ENCODE measurements at places on chromosomes 5 and 9.
A peak's percentile ranks its signal among the peaks of the same experiment; 100 is the strongest.

- DNase-seq = peak; percentile 92
These were observed 129.6 kb downstream of the TLE1 start for GRCh38 chr9:81559709-81560108.

- DNase-seq = peak; percentile 60
These were observed 77.2 kb upstream of the NEK6 start for GRCh38 chr9:124180557-124180956.

GRCh38 chr9:124812441-124812876 lies 35.5 kb downstream of the OLFML2A start:
- peak; percentile 100 for DNase-seq

- DNase-seq = no peak
These were observed 483.7 kb downstream of the ELAVL2 start for GRCh38 chr9:23342291-23342690.

DNA sequence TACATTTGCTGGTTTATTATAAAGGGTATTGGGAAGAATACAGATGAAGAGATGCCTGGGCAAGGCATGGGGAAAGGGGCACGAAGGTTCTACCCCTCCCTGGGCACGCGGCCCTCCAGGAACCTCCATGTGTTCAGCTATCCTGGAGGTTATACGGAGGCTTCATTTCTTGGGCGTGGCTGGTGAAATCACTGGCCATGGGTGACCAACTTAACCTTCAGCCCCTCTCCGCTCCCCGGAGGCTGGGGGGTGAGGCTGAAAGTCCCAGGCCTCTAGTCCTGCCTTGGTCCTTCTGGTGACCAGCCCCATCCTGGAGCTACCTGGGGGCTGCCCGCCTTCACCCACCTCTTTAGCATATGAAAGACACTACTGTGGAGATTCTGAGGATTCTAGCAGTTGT lies 17.0 kb upstream of the RNF130 start:
- DNase-seq = no peak

GRCh38 chr5:61177070-61177469 lies 14.8 kb upstream of the SMIM15 start:
- DNase-seq = no peak

GRCh38 chr9:82903503-82903902 lies 159.4 kb downstream of the RASEF start:
- DNase-seq = peak; percentile 10

GRCh38 chr9:7656636-7657035 lies 142.9 kb downstream of the DMAC1 start:
- no peak for DNase-seq

GRCh38 chr9:127942216-127943010 lies 4.8 kb upstream of the DPM2 start:
- peak; percentile 77 for DNase-seq

DNA sequence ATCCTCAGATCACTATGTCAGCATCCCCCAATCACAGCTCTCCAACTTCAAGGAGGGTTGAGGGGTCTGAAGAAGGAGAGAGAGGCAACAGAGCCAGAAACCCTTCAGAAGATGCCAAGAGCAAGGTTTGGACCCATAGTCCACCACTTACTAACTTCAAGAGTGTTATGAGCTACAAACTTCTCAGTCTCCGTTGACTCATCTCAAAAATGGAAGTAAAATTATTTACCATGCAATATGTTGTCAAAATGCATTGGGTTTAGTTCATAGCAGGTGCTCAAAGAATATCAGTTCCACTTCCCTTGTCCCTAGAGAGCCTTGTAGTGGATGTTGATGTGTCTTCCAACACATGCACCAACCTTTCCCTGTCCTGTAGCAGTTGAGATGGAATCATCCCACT lies 116.0 kb downstream of the KCNIP1 start:
- DNase-seq = no peak

DNA sequence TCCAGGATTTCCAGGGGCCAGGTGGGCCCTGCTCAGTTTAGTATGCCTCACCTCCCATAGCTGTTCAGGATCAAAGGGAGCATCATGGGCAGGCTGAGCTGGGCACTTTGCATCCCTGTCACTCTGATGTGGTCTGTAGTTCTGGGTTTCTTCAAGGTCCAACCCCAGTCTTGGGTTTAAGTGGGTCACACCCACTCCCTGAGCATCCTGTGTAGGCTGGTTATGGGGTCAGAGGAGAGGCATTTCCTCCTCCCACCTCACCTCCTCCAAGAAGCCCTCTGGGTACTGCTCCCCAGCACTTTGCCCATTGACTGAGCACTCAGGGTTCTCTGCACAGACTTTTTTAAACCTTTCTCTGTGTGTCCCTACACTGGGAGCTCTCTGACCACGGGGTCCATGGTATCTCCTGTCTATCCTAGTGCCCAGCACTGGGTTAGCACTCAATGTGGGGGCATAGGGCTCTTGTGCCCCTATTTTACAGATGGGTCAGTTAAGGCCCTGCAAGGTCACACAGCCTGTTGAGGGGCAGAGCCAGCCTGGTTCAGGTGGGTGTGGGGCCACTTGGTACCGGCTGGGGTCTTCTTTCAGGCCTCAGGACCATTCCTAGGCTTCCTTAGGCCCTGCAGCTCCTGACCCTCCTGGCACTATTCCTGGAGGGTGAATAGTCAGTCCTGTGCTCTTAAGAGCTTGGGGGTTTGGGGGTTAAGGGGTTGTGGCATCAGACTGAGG lies 19.0 kb downstream of the CXXC5 start:
- peak; percentile 78 for DNase-seq

GRCh38 chr5:102971676-102972293 lies 148.2 kb downstream of the GIN1 start:
- no peak for DNase-seq

DNA sequence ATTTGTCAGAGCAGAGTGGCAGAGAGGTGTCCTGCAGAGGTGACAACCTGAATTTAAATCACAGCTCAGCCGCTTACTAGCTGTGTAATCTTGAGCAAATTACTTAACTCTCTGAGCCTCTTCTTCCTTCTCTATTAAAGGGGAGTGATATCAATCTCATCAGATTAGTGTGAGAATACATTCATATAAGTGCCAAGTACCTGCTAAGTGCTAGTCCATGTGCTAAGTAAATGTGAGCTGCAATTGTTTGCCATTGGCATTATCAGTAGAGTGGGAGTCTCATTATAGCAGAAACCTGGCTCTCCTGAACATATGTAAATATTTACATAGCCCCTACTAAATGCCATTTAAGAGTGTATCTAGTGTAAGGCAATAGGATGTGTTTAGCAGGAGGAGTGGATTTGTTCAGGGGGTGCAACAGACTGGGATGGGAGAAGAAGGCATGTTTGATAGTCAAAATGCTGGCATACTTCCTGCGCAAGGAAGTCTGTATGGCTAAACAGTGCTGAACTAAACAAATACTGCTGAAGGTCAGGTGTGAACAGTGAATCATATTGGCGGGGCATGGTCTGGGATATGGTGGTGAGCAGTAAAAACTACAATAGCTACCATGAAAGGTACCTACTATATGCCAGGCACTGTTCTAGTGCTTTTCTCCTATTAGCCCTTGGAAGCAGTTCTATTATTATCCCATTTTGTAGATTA lies 74.5 kb downstream of the F2RL2 start:
- DNase-seq = no peak

- DNase-seq = no peak
These were observed 173.3 kb downstream of the FGF18 start for GRCh38 chr5:171592736-171593135.

DNA sequence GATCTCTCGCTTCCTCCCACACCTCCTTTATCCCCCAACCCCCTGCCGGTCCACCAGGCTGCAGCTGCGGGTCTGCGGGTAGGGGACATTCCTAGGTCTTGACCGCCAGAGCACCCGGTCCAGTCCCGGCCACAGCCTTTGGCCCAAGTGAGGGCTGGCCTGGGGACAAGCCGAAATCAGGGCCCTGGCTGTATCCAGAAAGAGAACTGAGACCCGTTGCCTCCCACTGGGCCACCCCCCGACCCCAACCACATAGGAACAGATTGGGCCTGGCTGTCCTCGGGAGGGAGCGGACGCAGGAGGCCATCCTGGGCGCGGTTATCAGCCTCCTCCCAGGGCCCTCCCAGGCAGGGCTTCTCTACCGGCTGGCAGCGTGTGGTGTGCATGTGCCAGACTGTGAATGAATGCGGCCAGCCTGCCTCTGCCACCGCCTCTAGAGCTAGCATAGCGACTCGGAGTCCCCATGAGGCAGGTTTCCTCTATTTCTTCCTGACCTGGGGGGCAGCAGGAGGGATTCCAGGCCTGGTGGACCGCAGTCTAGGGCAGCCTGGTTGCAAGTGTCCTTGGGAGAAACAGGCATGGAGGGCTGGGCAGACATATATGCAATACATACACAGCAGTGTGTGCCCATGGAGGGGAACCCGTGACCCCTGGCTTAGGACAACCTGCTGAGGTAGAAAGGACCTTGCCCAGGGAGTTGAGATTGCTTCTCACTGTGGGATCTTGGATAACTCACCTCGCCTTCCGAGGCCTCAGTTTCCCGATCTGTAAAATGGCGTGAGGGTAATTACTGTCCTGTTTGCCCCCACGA lies 1.2 kb downstream of the N4BP3 start:
- DNase-seq = peak; percentile 71

- no peak for DNase-seq
These were observed 161.4 kb downstream of the PAX5 start for GRCh38 chr9:36872641-36873040.

DNA sequence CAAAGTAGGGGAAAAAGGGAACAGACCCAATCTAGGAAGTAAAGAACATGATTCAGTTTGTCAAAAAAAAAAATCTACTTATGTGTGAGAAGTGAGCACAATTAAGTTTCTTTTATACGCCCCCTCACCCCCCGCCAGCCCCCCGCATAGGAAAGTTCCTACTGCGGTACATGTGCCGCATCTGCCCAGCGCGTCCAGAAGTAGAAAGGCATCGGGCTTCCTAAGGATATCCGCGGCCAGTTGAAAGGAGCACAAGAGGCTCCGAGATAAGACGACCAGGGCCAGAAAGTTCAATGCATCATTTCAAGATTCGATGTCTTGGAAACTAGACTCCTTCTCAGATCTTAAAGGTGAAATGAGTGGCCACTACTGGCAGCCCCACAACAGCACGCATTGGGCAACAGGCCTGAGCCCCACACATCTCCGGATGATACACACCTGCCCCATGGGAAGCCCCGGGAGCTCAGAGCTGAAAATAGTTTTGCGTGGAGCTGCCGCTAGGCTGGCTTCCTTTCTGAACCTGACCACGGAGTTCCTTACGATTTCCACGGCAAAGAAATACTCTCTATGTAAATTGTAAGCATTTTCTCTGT lies 203.9 kb downstream of the RAB3C start:
- DNase-seq = no peak

DNA sequence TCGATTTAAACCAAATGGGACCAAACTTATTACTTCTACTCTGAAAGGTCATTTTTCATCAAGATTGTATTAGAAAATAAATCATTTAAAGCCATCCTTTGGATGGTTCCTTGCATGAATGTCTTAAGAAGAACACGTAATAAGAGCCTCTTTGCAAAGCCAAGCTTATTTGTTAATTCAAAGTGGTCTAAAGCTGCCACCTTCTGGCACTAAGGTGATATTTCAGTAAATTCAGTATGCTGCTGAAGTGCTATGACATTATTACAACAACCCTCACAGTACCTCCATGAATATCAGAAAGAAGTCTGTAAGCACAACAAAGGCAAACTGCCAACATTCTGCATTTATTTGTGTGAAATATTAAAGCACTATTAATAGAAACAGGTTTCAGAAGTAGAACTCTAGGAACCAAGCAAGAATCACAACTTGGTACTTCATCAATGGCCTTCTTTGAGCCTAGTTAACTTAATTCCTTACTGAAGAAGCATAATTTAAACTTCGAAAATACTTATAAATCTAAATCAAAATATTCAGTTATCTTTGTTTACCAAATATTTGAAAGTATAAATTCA lies 53.1 kb upstream of the TYRP1 start:
- peak; percentile 30 for DNase-seq

DNA sequence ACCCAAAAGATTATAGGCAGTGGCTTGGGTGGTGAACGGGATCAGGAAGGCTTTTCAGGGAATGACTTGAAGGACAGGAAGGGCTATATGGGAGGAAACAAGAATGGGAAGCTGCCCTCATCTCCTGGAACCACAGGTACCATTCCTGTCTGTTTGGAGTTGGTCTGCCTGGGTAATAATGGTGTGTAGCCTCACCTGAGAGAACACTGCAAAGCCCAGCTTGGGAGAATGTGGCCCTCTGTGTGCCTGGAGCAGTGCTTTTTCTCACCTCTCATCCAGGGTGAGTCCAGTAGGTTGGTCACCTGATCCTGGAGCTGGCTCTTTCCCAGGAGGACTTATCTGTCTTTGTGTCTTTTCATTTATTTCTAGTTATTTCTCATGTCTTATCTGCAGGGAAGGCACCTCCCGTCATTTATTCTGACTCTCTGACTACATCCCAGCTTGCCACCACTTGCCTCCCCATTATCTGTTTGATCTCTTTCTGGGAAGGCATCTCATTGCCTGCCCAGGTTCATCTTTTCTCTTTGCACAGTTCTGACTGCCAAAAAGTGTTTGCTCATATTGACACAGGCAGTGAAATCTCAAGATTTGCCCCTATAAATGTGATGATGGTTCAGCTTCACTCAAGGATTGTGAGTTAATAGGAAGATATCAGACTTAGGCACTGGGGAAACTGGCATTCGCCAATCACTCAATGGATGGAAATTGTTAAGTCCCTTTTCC lies 22.5 kb upstream of the OR2S2 start:
- DNase-seq = no peak

DNA sequence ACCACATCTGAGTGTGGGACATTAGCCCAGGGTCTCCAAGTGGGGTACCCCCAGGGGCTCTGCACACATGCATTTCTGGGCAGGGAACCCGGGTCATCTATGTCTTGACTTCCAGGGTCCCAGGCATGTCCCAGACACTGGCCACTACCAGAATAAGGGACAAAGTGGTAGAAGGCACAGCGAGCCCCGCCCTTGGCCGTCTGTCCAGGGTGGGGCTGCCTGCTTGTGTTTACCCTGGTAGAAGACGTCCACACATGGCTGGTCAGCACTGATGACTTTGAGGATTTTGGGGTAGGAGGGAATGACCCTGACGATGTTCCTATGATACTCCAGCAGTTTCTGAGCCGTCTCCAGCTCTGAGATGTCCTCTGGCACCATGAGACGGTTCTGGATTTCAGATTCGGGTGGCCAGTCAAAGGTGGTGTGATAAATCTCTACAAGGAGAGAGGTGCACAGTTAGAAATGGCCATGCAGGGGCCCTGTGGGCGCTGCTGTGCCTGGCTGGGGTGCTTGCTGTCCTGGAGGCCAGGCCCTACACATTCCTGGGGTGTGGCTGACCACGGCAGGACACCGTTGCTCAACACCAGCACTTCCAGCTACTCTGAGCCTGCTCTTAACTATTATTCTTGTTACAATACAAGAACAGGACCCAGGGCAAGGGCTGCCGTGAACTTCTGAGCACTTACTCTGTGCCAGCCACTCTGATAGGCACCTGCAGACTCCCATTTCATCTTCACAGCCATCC lies 51.3 kb downstream of the AK8 start:
- no peak for DNase-seq

DNA sequence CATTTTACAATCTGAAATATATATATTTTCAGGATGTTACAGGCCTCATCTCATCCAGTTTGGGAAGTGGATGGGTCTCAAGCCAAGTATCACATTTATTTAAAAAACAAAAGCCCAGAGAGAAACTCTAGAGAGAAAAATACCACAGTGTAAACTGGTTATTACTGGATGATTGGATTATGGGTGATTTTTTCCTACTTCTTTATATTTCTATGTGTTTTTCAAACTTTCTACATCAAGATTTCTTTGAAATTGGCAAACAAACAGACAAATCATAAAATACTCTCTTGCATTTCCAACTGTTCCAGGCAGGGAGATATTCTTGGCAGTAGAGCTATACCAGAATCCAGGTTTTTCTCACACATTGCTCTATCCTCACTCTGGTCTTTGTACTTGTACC lies 116.0 kb upstream of the SMIM23 start:
- DNase-seq = no peak

Data from Daoy (cell line).